ENCODE measurements at places on chromosomes 3 and 15. TPM values are rescaled to one million over a fixed set of nuclear protein-coding genes. Genes with fewer than 3 reads are reported as not detected.

RETNLB gene
- total RNA-seq, result not detected

TEX9 gene
- 1.8 TPM for total RNA-seq

ALCAM gene
- 20.6 TPM for total RNA-seq

MRPL3 gene
- total RNA-seq, result 64.1 TPM

PIGB gene
- total RNA-seq, result 29.8 TPM

- no peaks in the 10 kb centered on the region for H3K36me3 ChIP-seq
- H3K27me3 ChIP-seq, result no peaks in the 10 kb centered on the region
- DNase-seq, result no peak
- no peak overlapping the region for H3K27ac ChIP-seq
These were observed 415.3 kb downstream of the TIGIT start for GRCh38 chr3:114709102-114709501.

DNA sequence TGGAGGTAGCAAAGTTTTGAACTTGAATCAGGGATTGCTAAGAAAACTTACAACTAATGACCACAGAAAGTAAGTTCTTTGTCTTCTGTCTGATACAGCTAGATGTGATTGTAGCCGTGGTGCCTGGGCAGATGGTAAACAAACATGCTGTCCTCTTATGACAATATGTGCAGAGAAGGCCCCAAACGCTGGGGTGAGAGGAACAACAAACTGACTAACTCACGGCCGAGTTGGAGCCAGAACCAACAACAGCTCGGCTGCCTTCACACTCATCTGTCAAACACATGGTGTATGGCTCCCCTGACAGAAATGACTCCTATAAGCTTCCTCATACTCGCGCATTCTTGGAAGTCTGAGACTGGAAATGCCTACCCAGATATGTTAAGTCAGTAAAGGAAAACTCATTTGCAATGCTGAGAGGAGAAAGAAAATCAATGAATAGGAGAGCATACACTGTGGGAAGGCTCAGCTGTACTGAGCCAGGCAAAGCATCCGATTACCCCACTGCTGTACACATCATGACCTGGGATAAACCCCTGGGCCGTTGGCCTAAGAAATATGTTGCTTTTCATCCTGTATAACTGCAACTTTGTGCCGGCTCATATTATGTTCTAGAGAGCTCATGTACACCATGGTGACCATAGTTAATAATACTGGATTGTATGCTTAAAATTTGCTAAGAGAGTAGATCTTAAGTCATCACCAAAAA, 5.7 kb downstream of the THBS1 start:
- no peaks in the 10 kb centered on the region for H3K36me3 ChIP-seq
- H3K4me1 ChIP-seq, result peaks cover 11% of the 10 kb centered on the region
- H3K27me3 ChIP-seq, result peaks cover 15% of the 10 kb centered on the region
- no peak overlapping the region for H3K27ac ChIP-seq
- no peak for DNase-seq

- no peaks in the 10 kb centered on the region for H3K27me3 ChIP-seq
- H3K4me3 ChIP-seq, result no peak overlapping the region
- no peak for DNase-seq
- no peak overlapping the region for H3K27ac ChIP-seq
- H3K36me3 ChIP-seq, result no peaks in the 10 kb centered on the region
These were observed 144.7 kb upstream of the WNT5A start for GRCh38 chr3:55631766-55632331.

DNA sequence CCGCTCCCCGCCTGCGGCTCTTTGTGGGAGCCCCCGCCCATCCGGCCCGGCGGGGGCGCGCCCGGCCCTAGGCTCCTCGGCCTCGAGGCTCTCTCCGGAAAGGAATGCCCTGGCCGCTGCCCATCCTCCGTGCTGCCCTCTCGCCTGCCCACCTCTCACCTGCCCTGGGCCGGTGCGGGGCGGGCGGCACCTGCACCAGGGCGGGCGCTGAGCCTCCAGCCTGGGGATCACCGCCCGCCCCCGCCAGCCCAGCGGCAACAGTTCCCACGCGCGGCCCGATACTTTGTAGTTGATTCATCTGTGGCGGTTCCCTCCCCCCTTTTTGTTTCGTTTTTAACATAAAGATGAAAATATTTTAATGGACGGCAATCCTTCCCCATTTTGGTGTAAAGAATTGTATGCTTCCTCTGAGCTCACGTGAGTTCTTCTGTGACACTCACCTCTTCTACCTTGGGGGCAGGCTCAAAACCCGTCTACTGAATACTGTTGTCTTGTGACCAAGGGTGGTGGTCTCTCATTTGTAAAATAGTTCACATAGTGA, 1.9 kb downstream of the KLF13 start:
- peak; percentile 78 for DNase-seq
- peak overlapping the region; percentile 95 for H3K4me3 ChIP-seq
- peak overlapping the region; percentile 91 for H3K27ac ChIP-seq
- no peaks in the 10 kb centered on the region for H3K27me3 ChIP-seq
- peaks cover 50% of the 10 kb centered on the region for H3K4me1 ChIP-seq

DNA sequence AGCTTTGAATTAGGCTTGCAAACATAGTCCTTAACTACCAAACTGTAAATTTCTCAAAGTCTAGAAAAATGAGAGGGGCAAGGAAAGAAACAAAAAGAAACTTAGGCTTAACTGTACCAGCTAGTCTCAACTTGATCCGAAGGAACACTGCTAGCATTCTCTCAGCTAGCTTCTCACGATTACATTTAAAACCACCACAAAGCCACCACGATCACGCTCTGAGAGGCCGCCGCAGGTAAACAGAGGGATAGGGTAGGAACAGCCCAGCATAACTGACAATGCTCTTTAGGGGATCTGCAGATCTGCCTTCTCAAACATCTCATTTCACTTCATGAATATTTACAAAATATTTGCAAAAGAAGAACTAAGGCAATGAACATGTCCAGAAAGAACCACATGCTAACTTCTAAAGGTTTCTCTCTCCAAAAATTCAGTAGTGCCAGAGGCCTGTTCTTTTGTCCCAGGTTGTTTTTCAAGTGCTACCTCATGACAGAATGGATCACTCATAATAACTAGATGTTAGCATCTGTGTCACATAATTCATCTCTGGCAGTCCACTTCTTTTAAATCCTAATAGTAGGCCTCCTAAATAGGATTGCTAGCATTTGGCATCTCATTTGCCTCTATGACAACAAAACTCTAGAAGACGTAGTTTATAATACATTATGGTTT, 18.9 kb downstream of the VGLL4 start:
- H3K36me3 ChIP-seq, result peaks cover 53% of the 10 kb centered on the region
- peaks cover 71% of the 10 kb centered on the region for H3K4me1 ChIP-seq
- H3K27ac ChIP-seq, result peak overlapping the region; percentile 92
- peak; percentile 60 for DNase-seq
- no peaks in the 10 kb centered on the region for H3K27me3 ChIP-seq
- H3K4me3 ChIP-seq, result peak overlapping the region; percentile 67

GRCh38 chr3:68436619-68437401, 495.5 kb downstream of the TAFA4 start:
- H3K36me3 ChIP-seq, result no peaks in the 10 kb centered on the region
- no peak overlapping the region for H3K4me3 ChIP-seq
- H3K27me3 ChIP-seq, result no peaks in the 10 kb centered on the region
- H3K27ac ChIP-seq, result no peak overlapping the region

DNA sequence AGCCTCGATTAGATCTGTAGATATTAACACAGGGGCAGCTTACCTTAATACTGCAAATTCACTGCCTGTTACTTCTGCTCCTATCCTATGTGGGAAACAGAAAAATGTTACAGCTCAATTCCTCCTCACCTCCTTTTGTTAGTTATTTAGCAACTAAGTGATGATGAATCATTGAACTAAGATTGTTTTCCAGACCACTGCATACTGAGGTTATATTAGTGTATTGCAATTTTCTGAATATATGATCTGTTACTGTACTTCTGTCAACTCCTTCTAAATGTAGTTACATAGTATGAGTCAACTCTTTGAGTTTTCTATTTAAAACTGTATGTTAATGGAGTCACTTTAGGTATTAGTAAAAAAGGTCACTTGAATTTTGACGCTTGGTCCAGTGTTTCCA, 331.5 kb upstream of the SLCO3A1 start:
- no peaks in the 10 kb centered on the region for H3K36me3 ChIP-seq
- H3K27me3 ChIP-seq, result peaks cover 7% of the 10 kb centered on the region
- DNase-seq, result no peak
- no peak overlapping the region for H3K27ac ChIP-seq
- no peak overlapping the region for H3K4me3 ChIP-seq

GRCh38 chr3:39192490-39193092, at the start of gene XIRP1:
Gene XIRP1, minus strand, starts transcription at chr3:39192595. Its CDS starts 3,150 bp downstream, at chr3:39189445.
- H3K4me3 ChIP-seq, result no peak within 1 kb of the TSS
- peaks cover 17% of the 10 kb centered on the region for H3K27me3 ChIP-seq
- DNase-seq, result no peak
- H3K27ac ChIP-seq, result no peak within 1 kb of the TSS
- no peaks in the 10 kb centered on the region for H3K36me3 ChIP-seq

- peaks cover 19% of the 10 kb centered on the region for H3K27me3 ChIP-seq
- H3K4me1 ChIP-seq, result peaks cover 47% of the 10 kb centered on the region
- no peaks in the 10 kb centered on the region for H3K36me3 ChIP-seq
- peak overlapping the region; percentile 57 for H3K27ac ChIP-seq
These were observed 25.9 kb upstream of the SMAD3 start for GRCh38 chr15:67039384-67040075.

DNA sequence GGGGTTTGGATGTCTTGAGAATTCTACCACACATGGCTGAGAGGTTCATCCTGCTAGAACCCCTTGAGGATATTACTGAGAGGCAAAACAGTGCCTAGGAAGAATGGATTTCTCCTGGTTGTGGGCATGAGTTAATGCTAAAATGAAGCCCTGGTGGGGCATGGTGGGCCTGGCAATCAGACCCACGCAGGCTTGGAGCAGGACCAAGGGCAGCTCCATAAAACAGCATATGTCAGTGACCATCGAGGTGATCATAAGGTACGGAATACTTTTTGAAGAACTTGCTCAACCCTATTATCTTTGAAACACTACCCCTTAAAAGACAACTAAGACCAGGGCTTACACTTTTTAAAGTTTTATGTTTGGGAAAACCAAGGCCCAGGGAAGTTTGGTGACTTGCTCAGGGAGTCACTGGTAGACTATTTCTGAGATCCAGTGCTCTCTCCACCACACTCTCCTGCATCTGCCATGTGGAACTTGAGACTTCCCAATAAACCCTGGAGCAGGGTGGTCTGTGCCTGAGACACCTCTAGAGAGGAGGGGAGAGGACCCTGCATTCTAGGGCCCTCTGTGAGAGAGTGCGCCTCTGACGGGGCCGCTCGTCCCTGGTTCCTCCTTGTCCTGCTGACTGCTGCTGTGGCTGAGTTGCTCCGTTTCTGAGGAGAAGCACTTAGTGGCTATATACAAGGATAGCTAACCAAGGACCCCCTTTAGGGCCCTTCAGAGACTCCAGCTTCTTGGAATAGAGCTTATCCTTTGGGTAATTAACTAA, 28.0 kb upstream of the TIMP4 start:
- H3K27ac ChIP-seq, result no peak overlapping the region
- H3K27me3 ChIP-seq, result peaks cover 3% of the 10 kb centered on the region
- no peaks in the 10 kb centered on the region for H3K36me3 ChIP-seq
- peaks cover 40% of the 10 kb centered on the region for H3K4me1 ChIP-seq

DNA sequence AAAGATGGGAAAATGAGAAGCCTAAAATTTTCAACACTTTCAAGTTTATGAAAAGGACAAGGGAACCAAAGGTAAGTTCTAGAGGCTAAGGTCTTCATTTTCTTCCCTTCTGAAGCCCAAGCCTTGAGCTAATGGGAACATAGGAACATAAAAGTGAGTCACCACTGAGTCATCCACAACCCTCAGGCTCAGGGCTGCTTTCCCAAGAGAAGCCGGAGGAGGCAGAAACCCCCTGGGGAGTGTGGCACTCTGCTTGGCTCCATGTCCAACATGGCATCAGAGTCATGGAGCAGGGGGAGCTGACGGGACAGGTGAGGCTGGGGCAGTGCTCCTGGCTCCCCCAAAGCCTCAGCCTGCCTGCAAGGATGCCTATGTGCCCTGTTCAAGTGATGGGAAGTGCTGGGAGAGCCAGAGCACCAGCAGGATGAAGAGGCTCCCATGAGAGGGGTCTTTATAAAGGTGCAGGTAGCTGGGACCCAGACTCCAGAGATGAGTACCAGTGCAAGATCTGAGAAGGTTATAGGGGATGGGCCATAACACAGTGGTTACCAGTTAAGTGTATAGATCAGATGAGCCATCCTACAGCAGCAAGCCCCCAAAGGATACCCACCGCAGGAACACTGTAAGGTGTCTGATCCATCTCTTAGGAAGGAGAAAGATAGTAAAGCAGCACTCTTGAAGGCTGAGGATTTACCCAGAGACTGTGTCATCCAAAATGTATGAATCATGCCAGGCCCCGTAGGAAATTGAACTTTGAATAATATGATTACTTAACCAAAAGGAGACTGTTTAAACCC, 31.8 kb upstream of the RYR3 start:
- H3K27ac ChIP-seq, result no peak overlapping the region
- H3K4me3 ChIP-seq, result no peak overlapping the region
- no peaks in the 10 kb centered on the region for H3K27me3 ChIP-seq
- DNase-seq, result no peak
- H3K36me3 ChIP-seq, result no peaks in the 10 kb centered on the region
- H3K4me1 ChIP-seq, result no peaks in the 10 kb centered on the region

GRCh38 chr3:120460862-120461261, 10.1 kb upstream of the FSTL1 start:
- no peak for DNase-seq
- no peaks in the 10 kb centered on the region for H3K36me3 ChIP-seq
- H3K4me3 ChIP-seq, result no peak overlapping the region

GRCh38 chr3:107679921-107680320, 157.2 kb downstream of the BBX start:
- no peaks in the 10 kb centered on the region for H3K27me3 ChIP-seq
- DNase-seq, result no peak
- no peak overlapping the region for H3K27ac ChIP-seq
- H3K36me3 ChIP-seq, result peaks cover 2% of the 10 kb centered on the region

DNA sequence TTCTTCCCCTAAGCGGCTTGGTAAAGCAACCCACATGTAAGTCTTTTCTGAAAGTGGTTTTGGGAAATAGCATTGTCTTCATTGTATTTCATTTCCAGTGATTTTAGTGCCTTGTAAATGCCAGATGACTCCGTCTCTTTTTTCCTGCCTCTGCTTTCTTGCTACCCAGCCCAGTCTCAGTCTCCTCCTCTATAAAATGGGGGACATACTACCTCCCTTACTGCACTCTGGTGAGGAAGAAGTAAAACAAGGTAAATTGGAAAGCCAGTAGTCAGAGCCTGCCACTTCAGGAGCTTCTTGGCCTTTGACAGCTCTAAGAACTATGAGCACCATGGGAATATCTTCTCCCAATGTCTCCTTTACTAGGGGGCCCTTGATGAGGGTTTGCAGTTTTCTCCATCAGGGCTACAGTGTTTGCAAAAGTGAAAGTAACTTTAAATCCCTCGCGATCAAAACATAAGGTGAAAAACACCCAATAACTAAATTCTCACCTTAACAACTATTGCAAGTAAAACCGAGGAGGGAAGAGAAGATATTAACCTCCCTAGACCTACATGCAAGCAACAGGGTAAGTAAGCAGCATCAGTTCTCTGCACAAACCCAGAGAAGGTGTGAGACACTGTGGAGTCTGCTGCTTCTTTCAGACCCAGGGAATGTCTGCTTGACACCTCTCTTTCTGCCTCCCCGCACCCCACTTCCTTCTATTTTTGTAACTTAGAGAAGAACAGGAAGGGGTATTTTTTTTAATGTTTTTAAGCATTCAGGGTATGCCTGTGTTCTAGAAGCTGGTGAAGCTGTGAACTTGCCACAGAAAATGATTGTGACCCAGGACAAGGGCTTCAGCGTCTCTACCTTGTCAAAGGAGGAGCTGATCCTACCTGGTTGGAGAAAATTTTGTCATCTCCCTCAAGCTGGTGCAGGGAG, 159.1 kb upstream of the EOMES start:
- H3K4me3 ChIP-seq, result peak overlapping the region; percentile 77
- H3K36me3 ChIP-seq, result no peaks in the 10 kb centered on the region
- no peaks in the 10 kb centered on the region for H3K27me3 ChIP-seq
- peak; percentile 66 for DNase-seq
- H3K27ac ChIP-seq, result peak overlapping the region; percentile 87
- H3K4me1 ChIP-seq, result peaks cover 48% of the 10 kb centered on the region

Data from activated CD8-positive, alpha-beta memory T cell treated with anti-CD3 and anti-CD28 coated beads, Interleukin-2, amount 10 ng/mL, durations not matched to agents 7 days and 5 days (primary cell).